Retina (tissue), 1 donor: ENCODE measurements at places on chromosomes 5 and 9.

- no peak for DNase-seq
Measured at GRCh38 chr9:134303601-134304000, 22.7 kb upstream of the RXRA start.

DNA sequence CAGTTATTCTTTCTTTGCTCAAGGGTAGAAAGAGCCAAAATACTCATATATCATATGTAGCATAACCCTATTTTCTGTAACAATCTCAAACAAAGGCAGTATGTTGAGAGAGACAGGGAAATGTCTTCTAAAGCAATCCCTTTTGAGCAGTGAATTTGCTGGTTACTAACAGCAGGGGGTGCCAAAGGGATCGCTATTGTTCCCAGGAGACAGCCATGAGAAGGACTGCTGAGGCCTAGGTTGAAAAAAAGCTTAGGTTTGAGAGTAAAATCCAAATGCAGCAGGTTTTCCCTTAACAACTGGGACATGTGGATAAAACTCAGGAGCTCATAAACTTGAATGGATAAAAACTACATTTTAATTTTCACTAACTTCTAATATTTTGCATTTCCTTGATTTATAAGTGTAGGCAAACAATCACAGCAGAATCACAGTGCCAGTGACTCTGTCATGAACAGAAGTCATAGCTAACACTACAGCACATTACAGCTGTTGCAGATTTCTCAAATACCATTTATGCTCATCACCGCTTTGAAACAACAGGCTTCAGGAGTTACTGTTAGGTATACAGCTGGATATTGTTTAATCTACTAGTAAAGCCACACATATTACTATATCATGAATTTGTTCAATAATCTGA lies 148.4 kb downstream of the MAPKAP1 start:
- DNase-seq: peak; percentile 65

DNA sequence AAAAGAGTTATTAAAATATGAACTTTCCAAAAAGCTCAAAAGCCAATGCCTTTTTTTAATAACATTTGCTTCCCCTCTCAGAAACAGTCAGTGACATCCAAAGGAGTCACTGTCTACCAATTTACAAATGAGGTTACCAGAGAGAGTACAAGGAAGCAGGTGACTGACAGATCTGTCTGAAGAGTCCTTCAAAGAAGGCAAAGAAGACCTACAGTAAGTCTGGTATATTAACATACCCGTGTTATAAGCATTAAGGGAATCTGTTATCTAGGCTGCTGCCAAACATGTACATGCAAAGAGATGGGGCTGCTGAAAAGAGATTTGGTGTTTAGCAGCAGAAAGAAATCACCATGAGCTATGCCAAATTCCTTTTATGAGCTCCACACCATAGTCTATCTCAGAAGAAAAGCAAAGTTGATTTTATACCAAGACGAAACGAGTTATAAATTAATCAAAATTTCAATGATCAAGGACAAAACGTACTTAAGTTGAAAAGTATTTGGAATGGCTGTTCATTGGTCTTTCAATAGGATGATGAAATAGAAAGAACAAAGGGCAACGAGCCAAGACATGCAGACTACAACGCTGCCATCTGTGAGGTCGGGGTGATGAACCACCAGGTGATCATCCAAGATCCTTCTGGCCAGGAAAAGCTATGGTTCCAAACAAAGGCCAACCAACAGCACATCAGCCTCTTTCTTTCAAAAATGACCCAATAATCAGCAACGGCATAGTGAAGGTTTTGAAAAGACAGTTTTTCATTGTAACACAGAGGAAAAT lies 8.1 kb downstream of the PRELID2 start:
- DNase-seq: no peak

- no peak for DNase-seq
Measured at GRCh38 chr5:164475339-164475977, 970.0 kb downstream of the MAT2B start.

GRCh38 chr5:33306758-33307157 lies 134.0 kb upstream of the TARS1 start:
- DNase-seq: no peak

DNA sequence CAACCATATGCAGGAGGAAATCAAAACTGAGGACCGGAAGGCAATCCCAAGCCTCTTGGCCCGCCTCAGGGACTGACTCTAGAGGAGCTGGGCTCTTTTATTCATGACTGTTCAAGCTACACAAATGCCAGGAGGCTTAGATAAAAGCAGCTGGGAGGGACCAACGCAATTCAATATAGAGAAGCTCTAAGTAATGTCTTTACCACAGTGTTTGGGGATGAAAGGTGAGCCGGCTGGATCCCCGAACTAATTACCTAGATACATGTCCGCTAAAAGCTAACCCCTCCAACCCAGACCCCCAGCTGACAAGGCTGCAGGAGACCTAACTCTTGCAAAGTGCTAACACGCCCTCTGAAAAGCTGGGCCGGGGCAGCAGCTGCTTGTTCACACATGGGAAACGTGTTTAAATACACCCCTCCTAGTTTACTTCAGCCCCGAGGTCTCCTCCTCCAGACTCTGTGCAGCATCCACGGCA lies 67.5 kb downstream of the TLE1 start:
- DNase-seq: peak; percentile 85

DNA sequence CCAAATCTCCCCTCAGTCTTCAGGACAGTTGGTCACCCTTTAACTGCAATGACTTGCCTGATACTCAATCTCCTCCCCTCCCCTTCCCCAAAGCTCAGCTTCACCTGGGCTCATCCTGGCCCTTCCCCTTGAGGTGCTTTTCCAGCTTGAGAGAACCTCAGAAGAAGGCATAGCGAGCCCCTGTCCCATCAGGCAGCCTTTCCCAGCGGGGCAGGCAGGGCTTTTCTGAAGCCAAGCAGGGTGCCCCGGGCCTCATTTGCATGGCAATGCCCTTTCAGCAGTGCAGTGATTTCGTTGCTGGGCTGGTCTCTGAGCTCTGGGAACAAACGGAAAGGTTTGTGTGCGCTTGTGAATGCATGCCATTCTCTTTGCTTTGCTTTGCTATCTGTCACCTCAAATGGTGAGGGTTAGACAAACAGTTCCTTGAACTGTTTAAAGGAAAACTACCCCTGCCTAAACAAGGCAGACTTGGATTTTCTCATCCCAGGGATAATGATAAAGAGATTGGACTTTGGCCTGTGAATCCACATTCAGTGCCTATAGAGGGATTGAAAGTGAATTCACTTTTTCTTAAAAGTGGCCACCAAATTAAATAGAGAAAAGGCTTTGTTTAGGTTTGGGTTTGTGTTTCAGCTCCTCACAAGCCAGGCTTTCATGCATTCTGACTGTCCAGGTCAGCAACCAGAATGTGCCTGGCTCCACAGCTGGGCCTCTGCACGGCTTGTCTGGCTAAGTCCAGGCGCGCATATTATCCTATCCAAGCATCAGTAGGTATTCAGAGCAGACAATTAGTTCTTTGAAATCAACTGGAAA lies 165.3 kb downstream of the ZNF608 start:
- peak; percentile 85 for DNase-seq

GRCh38 chr9:92393686-92394085 lies 10.7 kb downstream of the OGN start:
- no peak for DNase-seq

- DNase-seq: no peak
Measured at GRCh38 chr9:21933281-21933680, 60.9 kb downstream of the CDKN2A start.

GRCh38 chr9:123555646-123556045 lies 199.6 kb downstream of the CRB2 start:
- no peak for DNase-seq

GRCh38 chr5:126695091-126695490 lies 81.8 kb upstream of the LMNB1 start:
- DNase-seq: no peak

GRCh38 chr5:133393776-133394476 lies 218.4 kb downstream of the FSTL4 start:
- DNase-seq: no peak

- no peak for DNase-seq
Measured at GRCh38 chr5:138724470-138725146, 28.6 kb upstream of the CTNNA1 start.

- DNase-seq: no peak
Measured at GRCh38 chr9:74463825-74464224, 33.3 kb upstream of the RORB start.

DNA sequence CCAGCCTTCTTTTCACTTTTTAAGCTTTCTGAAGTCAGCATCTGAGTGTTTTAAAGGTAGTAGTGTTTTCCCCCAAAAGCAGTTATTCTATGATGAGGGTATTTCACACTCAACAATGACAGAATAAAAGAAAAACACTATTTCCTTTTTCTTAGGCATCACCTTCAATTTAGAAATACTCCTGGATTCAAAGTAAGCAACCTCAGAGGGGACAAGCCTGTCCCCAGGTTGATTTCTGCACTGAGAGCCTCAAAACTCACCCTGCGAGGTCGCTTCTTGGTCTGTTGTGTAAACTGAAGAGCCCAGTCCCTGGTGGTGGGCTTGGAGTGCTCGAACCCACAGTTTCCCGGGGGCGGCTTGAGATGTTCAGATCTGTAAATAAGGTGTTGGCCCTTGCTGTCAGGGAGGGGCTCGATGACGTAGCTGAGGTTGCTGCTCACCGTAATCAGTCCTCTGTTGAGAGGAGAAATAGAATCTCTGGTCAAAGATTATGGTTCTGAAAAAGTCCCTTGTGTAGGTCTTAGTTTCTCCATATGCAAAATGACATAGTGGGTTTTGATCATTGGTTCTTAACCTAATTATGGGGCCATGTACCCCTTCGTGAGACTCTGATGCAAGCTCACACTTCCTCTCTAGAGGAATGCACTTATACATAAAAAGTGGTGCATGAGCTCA lies 55.9 kb downstream of the ADAM19 start:
- DNase-seq: no peak

DNA sequence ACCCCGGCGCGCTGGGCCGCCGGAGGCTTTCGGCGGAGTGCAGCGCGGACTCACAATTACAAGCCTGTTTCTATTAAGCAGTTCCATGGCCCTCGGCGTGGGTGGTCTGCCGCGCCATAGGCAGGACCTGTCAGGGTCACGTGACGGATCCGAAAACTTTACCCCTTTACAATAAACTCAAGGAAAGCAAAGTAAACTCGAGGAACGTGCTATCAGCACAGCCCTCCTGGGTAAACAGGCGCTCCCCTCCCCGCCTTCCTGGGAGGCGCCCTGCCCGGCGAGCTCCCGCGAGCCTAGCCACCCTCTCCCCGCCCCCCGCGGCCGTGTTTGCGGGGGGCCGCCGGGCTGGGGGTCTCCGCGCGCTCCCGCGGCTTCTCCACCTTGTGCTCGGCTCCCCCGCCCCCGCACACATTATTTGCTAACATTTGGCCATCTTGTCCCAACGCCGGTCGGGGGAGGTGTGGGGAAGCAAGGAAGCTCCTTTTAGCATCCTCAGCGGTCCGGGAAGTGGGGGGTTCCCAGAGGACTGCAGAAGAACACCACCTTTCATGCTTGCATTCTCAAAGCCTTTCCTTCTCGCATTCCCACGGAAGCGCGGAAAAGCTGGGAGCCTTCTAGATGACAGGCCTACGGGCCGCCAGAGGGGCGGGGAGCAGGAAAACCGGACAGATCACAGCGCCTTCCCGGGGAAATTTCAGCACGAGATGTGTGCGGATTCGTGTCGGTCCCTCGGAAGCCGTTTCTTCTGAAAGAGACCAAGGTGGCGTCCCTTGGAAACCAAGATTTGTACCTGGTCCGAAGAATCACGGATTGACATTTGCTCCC lies at the start of gene PTCH1:
PTCH1 (minus strand) TSS at position 238 of the 825 bp plus-strand sequence.
- peak; percentile 90 for DNase-seq

DNA sequence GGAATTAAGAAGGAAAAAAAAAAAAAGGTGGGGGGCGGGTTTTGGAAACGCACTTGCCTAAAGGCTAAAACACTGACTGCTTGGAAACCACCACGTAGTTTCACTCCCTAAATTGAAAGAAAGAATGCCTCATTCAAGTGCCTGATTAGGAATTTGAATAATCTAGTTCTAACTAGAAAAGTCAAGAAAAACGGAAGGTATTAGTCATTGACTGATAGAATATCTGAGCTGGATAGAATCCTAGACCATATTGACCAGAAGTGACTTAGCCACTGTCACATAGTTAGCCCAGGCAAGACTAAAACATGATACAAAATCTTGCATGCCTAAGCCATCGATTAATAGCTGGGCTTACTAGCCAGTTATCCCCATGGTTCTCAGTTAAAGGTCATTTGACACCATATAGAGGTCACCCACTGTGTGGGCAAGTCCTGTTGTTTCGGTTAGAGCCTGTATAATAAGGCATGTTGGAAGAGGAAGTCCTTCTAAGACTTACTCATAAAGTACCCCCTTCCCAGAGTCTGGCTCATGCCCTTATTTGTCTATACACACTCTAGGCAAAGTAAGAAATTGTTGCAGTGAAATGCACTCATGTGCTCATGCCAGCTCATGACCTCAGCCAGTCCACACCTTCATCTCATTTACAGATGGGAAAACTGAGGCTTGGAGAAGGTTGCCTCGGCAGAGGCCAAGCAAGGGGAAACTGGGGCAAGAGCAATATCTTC lies 40.2 kb downstream of the SH3RF2 start:
- no peak for DNase-seq

DNA sequence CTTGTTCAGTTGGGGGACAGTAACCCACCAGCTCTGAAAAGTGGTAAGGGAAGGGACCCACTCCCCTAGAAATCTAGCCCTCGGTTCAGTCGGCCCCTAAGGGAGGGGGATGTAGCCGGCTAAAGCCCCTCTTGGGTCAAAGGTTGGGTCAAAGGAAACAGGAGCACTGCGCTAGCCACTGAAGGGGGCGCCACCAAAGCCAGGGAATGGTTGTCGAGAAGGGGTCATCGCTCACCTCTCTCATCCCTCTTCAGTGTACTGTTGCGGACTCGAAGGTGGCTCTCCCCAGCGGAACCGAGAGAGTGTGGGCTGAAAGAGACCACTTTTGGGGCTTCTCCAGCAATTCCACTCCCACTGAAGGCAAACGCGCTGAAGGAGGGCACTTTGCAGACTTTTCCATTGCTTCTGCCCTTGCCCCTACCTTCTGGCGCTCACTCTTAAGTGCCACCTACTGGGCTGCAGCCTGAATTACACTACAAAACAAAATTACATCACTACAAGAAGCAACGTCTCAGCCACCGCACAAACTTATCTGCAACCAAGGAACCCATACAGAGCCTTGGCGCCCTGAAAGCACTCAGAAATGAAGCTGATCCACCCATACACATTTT lies 396.9 kb downstream of the PDE4D start:
- no peak for DNase-seq

GRCh38 chr9:125959951-125960619 lies 212.9 kb downstream of the PBX3 start:
- DNase-seq: peak; percentile 46

DNA sequence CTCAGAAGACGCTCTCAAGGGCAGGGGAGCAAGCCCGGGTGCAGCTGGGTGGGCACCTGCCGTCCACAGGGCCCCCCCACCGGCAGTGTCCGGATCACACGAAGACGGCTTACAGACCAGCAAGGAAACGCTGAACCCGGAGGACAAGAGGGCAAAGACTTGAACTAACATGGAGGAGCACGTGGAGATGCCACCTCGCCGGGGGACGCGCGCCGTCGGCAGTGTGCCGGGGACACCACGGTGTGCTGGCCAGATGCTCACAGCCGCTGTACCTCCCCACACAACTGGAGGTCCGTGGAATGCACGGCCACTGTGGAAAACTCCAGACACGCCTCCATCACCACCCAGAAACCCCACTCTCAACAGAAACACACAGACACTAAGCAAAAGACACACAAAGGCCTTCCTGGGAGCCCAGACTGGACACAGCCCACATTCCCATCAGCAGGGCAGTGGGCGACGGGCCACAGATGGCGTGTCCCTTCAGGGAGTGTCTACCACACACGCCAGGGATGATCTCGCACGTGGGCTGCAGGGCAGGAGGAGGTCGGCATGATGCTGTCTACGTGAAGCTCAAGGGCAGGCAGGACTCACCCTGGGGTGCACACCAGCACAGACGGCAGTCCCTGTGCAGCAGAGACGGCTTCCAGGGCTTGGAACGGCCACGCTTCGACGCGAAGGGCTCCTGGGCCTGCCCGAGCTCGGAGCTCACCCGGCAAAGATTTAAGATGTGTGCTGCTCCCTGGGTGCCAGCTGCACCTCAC lies 8.6 kb upstream of the SLC12A7 start:
- no peak for DNase-seq
